Mesenteric fat pad (tissue), 1 donor: ENCODE measurements at places on chromosomes 3 and 15. TPM values are rescaled to one million over a fixed set of nuclear protein-coding genes. Genes with fewer than 3 reads are reported as not detected.

Gene TUSC2
- 27.4 TPM for total RNA-seq

Gene CXCR6
- 0.96 TPM for total RNA-seq

Gene RSL24D1
- 61.8 TPM for total RNA-seq

Gene P2RY14
- total RNA-seq: 1.4 TPM

Gene CLCN2
- total RNA-seq: 3.8 TPM

Gene PPP1R14D
- total RNA-seq: not detected

Gene SYNPR
- not detected for total RNA-seq

Gene ARID3B
- total RNA-seq: 5.8 TPM

Gene GLDN
- total RNA-seq: 194 TPM

DNA sequence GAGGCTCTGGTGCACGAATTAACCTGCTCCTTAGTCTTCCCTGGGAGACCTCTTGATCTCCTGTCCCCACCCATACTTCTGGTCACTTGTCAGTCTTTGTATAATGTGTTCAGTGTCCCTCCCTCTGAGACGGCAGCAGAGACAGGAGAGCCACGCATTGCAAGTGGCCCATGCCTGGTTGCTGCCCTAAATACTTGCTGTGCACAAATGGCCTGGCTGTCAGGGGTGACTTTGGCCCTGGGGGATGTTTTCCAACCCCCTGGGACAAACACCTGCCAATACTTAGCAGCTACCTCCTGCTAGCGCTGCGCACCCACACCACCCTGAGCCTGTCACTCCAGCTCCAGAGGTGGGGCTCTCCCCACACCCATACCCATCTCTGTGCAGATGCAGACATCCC, 17.2 kb downstream of the KLF13 start:
- no peak for DNase-seq

- DNase-seq: no peak
Observed at GRCh38 chr15:66505818-66506217, 692 bp downstream of the ZWILCH start.

DNA sequence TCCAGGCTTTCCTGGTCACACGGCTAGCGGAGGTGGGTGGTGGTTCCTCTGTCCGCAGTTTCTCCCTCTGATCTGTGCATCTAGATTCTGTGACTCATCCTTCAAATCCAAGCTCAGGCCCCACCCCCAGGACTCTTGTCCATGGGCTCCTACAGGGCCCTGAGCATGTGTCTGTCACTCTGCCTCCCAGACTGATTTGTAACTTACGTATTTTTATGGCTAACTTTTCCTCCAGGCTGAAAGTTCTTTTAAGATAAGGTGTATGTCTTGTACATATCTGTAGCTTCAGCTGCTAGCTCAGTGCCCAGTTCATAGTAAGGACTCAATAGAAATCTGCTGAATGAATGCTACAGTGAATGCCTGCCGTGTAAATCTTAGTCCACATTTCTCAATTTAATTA, 8.0 kb downstream of the ESYT3 start:
- peak; percentile 64 for DNase-seq

- DNase-seq: no peak
Observed at GRCh38 chr15:79433276-79433990, 1.3 kb downstream of the MINAR1 start.

GRCh38 chr3:171783086-171783485, 27.2 kb downstream of the PLD1 start:
- DNase-seq: no peak

DNA sequence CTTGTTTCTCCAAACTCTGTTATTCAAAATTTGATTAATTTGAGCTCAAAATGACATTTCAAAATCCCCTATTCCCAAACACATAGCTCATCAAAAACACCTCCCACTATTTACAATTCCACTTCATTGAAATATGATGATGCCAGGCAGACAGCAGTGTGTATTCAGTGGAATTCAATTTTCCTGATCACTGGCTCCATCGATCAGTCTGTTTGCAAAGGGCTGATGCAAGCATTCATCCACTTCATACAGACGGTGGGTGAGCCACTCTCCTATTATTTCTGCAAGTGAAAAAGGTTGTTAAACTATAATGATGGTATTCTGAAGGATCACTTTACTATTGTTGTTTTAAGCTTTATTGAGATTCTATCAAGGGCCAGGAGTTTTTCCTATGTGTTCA, 90.7 kb downstream of the RTP4 start:
- DNase-seq: no peak

- DNase-seq: no peak
Observed at GRCh38 chr3:45179163-45179562, 33.0 kb upstream of the CDCP1 start.

DNA sequence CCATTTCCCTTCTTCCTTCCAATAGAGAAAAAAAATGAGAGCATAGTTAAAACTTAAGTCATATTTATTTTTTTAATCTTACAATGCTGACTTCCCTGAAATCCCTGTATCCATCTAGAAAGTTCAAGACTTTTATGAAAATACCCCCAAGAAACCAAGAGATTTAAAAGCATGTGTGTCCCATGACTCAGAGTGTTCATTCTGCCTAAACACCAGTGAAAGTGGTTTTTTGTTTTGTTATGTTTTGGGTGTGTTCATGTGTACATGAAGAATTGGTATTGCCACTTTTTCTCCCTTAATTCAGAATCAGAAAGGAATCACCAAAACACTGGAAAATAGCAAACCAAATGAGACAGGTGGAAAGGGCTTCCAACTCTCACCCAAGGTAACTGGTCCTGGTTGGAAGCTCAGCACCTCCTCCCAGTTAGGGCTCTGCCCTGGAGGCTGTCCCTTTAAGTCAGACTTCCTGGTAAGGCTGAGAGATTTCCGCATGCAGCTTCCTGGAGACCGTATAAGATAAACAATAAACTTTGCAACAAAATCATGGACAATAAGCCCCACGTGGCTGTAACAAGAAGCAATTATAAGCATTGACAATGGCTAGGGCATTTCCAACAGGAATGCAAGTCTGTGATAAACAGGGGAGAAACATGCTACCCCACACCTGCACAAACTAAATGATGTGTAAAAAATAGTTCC, 121.9 kb upstream of the ARHGEF3 start:
- no peak for DNase-seq

DNA sequence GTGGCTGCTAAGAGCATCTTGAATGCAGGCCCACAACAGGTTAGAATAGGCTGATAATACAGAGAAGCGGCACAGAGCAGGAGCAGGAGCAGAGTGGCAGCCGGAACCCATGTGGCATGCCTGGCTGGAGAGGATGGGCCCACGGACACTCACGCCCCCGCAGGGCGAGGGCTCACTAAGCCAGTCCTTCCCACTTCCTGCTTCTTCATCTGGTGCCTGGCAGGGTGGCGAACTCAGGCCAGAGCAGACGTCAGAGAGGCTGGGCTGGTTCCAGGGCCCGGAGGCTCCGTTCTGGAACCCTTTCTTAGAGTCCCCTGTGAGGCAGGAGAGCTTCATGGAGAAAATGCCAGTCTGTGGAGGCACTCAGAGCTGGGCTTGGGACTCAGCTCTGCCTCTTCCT, 195.1 kb downstream of the NTRK3 start:
- no peak for DNase-seq

DNA sequence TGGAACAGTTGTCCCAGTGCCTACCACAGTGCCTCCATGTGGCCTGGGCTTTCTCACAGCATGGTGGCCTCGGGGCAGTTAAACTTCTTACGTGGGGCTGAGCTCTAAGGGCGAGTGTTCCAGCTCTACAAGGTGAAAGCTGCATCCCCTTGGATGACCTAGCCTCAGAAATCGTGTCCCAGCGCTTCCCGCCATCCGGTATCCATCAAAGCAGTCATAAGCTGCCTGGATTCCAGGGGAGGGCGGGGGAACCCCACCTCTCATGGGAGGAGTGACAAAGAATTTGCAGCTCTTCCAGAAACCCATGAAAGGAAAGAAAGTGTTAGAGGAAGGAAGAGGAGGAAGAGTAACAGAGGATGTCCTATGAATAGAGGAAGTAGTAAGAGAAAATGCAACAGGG, 45.8 kb upstream of the CCDC174 start:
- DNase-seq: no peak

GRCh38 chr15:23566071-23566554, 639 bp downstream of the MKRN3 start:
- no peak for DNase-seq

DNA sequence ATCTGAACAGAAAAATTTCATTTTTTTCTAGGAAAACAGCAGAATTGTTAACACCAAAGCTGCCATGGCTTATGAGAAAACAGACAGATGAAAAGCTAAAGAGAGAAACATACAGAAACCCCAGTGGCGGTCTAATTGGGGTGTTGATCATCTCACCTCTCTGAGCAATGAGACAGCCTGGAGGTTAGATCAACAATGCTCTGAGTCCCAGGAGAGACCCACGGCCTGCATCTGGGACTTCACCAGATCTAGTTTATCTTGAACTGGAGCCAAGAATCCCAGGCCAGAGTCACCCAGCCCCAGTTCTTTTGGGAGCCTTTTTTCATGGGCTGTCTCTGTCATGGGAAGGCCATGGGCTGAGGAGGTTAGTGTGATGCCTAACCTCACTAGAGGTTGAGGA, 3.5 kb upstream of the GALNT15 start:
- DNase-seq: no peak

DNA sequence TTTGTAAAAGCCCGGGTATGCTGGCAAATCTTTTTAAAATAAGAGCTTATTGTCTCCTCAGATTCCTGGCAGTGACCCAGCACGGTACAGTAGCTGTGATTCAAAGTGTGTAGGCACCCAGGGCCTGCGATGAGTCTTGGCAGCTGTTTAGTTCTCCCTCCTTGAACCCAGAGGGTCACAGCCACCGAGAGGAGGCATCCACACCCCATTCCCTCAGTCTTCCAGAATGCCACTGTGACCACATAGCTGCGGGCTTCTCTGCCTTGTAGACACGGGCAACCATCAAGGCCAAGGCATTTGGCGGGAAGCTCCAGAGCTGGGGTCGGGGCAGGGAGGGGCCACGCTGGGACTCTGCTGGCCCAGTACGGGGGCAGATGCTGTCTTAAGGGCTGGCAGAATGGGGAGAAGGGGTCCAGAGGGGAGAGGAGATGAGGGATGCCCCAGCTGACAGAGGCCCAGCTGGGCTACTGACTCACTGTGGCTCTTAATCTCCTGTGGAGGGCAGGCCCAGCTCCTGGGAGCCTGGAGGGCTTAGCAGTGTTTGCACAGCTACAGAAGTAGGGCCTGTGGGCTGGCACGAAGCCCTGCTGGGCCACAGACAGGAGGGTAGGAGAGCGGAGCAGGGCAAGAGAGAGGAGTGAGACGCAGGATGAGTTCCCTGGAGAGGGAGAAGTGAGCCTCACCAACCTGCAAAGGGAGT, 68.8 kb upstream of the DLG1 start:
- peak; percentile 59 for DNase-seq

DNA sequence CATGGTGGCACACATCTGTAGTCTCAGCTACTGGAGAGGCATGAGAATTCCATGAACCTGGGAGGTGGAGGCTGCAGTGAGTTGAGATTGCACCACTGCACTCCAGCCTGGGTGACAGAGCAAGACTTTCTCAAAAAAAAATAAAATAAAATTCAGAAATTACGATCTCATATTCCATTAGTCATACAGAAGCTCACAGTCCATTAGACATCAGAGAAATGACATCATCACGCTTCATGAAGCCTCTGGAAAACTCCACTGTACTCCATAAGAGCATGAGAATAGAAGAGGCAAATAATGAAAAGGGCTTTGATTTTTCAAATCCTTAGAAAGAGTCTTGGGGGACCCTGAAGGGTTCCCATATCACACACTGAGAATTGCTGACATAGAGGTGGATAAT, 145.0 kb upstream of the MITF start:
- no peak for DNase-seq

DNA sequence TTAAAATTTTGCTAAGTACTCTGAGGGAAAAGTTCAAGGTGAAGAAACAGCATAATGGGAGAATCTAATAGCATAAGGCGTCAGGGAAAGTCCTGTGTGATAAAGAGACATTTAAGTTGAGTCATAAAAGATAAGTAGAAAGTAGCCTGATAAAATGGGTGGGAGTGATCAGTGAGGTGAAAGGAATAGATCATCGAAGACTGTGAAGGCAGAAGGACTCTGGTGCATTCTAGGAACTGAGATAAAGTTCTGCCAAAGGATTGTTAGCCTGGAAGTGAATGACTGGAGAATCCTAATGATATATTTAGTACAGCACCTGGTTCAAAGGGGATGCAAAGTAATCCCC, 149.9 kb downstream of the CFAP20DC start:
- no peak for DNase-seq

- no peak for DNase-seq
Observed at GRCh38 chr15:93382200-93382820, 293.3 kb upstream of the RGMA start.

DNA sequence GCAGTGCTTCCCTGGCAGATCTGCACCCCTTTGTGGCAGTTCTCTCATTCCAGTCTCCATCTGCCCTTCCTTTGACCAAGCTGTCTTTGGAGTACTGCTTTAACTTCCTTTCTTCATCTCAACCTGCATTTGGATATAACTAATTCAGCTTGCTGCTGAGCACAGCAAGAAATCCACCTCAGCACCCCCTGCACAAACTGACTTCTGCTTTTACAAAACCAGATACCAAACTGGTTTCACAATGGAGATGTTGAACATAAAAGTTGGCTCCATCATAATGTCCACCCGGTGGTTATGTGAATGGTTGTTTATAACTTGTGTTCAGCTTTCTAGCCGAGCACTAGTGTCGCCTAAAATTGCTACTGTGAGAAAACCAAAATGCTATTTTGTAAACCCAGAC, 341.1 kb upstream of the SEMA6D start:
- DNase-seq: no peak

- no peak for DNase-seq
Observed at GRCh38 chr15:70095408-70096214, 2.1 kb downstream of the TLE3 start.

DNA sequence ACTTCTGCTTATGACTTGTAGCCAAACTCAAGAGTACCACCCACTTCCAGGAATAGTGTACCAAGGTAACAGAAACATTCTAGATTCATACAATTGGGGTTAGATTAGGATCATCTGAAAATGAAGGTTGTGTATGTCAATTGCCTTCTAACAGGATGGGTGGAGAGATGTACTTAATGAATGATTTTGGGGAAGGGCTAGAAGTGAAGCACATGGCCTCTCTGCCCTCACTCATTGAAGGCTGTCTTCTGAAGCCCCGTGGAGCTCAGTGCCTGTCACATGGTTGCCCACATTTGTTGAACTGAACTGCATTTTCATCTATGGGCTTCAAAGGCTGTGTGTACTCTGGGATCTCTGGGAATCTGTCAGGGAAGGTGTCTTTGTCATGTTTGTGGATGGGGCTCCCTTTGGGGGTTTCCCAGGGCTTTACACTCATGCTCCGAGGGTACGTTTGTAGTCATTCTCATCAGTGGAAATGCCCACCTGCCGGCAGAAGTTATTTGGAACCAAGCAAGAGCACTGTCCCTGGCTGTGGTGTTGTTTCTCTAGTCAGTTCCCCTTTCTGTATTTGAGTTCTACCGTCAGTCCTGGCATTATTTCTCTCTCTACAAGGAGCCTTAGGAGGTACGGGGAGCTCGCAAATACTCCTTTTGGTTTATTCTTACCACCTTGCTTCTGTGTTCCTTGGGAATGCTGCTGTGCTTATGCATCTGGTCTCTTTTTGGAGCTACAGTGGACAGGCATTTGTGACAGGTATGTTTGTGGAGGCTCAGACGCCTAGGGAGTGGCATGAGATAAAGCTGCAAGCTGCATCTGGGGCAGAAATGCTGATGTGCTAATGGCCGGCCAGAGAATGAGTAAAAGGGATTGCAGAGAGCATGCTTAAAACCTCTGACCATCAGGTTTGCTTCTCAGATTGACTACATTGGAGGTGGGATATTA, 22.4 kb downstream of the CD86 start:
- DNase-seq: no peak
